Panc1 (cell line): ENCODE measurements at places on chromosomes 7 and 10. TPM values are rescaled to one million over a fixed set of nuclear protein-coding genes. Genes with fewer than 3 reads are reported as not detected.

- DNase-seq = no peak
Measured at GRCh38 chr7:107228291-107228690, 59.5 kb downstream of the HBP1 start.

DNA sequence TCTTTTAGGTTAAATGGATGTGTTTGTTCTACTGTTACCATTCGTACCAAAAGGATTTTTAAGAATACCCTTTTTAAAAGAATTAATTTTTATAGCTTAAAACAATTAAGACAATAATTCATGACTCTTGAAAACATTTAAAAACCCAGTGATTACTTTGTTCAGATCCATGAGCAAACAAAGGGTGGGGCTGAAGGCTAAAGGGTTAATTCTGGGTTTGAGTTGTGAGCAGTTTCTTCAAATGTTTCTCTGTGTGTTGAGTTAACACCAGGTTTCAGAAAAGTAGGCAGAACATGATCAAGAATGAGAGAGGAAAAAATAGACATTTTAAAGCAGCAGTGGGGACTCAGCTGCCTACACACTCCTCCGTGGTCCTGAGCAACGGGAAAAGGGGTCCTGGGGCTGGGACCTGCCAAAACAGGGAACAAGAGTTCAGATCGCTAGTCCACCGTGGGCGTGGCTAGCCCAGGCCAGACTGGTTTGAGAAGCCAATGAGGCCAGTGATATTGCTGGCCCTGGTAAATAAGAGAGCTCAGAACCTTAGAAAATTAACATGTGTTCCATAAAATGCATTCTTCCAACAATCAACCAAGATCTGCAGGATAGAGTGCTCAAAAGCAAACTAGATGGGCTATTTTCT, 14.9 kb upstream of the EZH2 start:
- DNase-seq = no peak

DNA sequence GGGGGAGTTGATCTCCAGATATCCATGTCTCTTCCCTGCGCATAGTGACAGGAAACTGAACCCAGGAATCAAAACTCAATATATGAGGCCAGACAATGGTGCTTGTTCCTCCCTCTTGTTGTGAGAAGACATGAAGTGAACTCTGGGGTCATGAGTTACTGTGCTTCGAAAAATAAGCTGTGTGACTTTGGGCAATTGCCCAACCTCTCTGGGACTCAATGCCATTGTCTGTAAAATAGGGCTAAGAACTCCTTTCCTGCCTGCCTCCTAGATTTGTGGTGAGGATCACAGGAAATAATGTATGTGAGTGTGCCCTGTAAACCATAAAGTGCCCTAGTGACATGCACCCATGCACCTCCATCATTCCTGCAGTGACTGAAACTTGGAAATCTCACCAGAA, 48.4 kb downstream of the SYPL1 start:
- DNase-seq = no peak

DNA sequence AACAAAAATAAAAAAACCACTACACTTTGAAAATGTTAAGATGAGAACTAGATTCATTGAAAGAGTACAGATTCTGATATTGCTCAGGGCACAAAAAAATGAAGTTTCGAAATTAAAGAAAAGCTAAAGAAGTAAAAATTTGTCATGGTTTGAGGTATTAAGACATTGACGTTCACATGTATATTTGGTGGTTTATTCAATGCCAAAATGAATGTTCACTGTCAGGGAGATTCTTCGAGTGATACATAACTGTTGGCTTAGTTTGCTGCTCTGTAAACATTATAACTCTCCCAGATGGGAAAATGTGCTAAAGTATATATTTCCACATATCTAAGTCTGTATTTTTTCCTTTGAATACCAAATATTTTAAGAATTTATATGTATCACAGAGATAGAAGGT, 345.0 kb downstream of the SEMA3D start:
- no peak for DNase-seq

CRPPA gene
- 2.4 TPM for total RNA-seq

SNX10 gene
- total RNA-seq = 21.8 TPM

ARL3 gene
- total RNA-seq = 20.7 TPM

PON1 gene
- total RNA-seq = not detected

COL1A2 gene
- 1.3 TPM for total RNA-seq

- peak; percentile 4 for DNase-seq
Measured at GRCh38 chr7:40918701-40919271, 784.0 kb downstream of the SUGCT start.

DNA sequence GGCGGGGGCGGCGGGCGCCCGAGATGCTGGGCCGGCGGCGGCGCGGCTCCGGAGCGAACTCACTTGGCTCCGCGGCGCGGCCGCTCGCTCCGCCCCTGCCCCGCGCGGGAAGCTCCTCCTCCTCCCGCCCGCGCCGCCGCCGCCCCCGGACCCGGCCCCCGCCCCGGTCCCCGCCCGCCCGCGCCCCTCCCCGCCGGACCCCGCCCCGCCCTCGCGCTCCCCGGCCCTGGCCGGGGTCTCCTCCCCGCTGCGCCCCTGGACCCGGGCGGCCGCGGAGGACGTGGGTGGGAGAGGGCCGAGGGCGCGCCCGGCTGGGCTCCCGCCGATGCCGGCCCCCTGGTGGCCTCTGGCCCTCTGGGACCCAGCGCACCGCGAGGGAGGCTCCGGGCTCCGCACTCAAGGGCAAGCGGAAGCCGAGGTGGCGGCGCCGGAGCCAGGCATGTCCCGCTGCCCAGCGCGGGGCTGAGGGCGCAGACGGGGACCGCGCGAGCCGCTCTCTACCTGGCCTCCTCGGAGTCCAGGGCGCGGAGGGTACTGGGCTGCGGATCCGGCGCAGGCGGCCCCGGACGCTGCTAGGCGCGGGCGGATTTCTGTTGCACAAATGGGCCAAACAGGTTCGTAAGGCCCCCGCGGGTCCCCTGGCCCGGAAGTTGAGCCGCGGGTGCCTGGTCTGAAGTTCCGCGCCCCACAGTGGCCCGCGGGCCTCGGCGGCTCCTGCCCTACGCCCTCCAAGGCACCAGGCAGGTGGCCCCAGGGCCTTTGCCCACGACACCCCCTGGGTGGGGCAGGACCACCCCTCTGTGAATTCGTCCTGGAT, at the start of gene TCERG1L:
TCERG1L (minus strand) TSS at position 61 of the 817 bp plus-strand sequence. CDS start 86 bp downstream, outside the sequence.
- no peak for DNase-seq

SYNPO2L gene
- not detected for total RNA-seq

DNA sequence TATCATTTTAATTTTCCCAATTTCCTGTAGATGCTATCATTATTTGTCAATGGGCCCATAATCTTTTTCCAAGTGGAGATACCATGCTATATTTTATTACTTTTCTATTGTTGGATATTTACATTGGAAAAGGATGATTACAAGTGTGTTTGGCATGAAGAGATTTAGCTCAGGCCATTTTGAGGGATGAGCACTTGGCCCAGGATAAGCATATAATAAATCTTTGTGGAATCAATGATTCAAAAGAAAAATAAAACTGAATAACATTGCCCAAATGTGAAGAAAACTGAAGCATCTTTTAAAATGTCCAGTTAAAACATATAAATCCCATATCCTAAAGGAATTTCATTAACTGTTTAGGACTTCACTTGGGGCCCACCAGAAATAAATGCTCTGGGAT, 260.9 kb upstream of the BMPER start:
- no peak for DNase-seq

GRCh38 chr7:108461840-108462239, 5.6 kb upstream of the NRCAM start:
- DNase-seq = no peak

GRCh38 chr10:78563314-78563713, 505.5 kb upstream of the ZMIZ1 start:
- DNase-seq = no peak

DNA sequence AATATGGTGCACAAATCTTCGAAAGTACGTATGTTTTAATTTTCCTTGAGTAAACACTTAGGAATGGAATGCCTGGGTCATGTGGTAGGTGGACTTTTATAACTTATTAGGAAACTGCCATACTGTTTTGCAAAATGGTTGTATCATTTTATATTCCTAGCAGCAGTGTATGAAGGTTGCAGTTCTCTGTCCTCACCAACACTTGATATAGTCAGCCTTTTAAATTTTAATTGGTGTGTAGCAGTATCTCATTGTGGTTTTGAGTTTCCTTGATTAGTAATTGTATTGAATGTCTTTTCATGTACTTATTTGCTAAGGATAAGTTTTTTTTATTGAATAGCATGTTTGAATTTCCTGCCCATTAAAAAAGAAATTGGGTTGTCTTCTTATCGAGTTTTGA, 926 bp upstream of the PCBD1 start:
- no peak for DNase-seq

GRCh38 chr10:132634947-132635271, 97.3 kb downstream of the INPP5A start:
- DNase-seq = no peak

DNA sequence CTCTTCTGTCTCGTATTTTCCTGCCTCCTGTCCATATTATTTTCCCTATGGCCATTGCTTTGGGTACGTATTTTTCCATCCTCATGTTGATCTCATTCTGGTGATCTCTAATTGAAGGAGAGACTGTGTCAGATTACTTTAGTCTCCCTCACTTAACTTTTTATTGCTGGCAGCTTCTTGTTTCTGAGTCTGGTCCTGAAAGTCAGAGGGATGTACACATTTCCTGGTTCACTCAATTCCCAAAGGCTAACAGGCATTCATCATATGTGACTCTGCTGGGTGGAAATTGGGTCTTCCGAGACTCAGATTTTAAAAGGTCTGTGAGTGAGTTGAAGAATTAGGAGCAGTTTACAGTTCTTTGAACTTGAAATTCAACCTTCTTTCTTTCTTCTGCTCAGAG, 10.9 kb downstream of the UMAD1 start:
- DNase-seq = no peak

- DNase-seq = no peak
Measured at GRCh38 chr7:126803990-126804389, 448.8 kb downstream of the GRM8 start.

DNA sequence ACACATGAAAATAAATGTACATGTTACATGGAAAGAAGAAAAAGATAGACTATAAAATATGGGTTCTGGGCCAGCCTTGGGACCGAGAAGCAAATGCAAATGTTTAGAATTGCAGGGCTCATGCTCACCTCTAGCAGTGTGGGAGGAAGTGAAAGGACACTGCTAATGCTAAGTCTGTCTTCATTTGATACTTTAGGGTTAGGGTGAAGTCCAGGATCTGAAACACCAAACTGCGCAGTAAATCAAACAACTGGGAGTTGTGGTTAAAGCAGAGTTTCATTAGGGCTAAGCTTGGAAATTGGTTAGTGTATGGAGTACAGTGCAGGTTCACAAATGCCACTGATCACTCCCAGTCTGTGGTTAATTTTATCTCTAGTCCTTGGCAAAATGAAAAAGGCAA, 73.2 kb upstream of the PDK4 start:
- DNase-seq = no peak

GRCh38 chr7:4832711-4833110, 29.1 kb downstream of the PAPOLB start:
- DNase-seq = no peak

DNA sequence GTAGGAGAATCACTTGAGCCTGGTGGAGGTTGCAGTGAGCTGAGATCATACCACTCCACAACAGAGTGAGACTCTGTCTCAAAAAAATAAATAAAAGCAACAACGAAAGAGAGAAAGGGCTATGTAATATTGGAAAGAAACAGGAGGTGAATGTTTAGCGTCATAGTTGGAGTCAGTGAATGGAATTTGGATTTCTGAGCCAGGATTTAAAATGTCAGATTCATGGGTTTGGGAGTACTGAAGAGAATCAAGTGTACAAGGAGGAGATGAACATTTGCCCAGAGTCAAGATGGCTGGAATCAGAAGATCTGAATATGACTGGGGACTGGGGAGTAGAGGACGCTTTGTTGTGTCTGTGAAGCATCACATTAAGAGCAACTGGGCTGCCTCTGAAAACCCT, 366.4 kb downstream of the GALNT17 start:
- no peak for DNase-seq

GRCh38 chr7:105353752-105354328, 34.9 kb downstream of the SRPK2 start:
- no peak for DNase-seq

MYL7 gene
- not detected for total RNA-seq

- peak; percentile 56 for DNase-seq
Measured at GRCh38 chr10:123995461-123996131, 97.8 kb downstream of the CHST15 start.

DNA sequence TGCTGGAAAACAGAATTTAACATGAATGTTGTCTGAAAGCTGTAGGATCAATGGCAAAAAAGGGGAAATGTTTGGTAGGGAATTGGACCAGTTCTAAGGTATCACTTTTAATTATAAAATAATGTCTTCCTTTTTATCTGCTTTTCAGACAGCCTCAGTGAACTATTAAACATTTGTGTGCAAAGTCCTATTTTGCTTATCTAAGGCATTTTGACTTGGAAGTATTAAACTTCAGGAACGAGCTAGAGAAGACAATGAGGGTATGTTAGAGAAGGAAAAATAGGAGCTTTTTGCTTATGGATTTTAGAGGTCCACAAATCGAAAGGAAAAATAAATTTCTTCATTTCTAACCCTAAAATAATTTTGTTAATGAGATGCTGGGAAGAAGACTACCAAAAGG, 63.3 kb downstream of the PODXL start:
- DNase-seq = no peak

DNA sequence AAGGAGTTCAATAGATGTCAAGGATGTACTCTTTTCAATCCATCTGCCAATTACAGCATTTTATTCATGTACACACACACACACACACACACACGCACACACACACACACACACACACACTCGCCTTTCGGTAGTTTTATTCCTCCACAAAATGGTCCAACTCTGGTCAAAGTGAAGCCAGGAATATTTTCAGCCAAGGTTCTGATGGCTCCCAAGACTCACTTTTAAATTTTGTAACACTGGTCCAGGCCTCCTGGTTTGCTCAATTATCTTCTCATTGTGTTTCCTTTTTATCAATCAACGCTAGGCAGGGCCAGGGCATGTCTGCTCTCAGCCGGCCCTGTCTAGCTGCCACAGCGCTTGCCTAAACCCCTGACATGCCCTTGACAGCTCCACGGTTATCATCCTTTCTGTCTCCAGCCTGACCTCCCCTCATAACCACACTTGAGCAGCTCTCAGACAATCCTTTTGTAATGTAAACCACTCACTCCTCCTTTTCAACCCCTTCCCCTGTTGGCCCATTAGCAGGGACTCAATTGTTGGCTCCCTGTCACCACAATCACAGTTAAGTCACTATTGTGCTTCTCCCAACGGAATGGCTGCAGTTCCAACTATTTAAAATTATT, 115.1 kb downstream of the ICA1 start:
- DNase-seq = no peak
